ENCODE measurements at places on chromosomes 6 and 20.
A peak's percentile ranks its signal among the peaks of the same experiment; 100 is the strongest.

DNA sequence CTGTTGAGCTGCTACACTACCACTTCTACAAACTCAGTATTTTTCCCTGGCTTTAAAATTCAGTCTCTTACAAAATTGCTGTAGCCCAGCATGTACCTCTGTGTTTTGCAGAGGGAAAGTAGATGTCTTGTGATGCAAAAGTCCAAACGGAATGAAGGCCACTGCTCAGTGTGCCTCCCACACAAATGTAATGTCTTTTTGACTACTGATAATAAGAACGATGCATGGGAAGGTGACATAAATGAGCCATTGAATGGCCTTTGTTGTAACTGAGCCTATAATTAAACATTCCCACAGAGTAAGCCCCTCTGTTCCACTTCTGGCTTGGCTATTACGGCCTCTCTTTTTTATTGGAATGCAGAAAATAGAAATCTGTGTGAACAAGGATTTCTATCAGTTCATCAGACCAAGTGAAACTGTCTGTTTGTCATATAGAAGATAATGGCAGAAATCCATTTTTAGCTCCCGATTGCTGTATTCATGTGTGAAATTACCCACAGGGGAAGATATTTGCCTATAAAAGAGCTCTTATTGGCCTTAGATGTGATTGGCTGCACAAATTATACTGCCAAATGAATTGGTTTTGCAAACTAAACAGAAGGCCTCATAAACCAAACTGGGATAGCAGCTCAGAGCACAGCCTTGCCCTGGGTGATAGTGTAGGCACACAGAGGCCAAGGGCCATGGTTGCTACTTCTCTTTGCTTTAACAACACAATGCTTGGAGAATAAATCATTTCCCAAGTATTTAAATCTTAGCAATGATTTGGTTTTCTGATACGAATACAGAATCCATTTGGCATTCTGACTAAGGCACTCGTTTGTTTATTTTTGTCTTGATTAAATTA is 241.5 kb upstream of the PLN start:
- no peak for DNase-seq

DNA sequence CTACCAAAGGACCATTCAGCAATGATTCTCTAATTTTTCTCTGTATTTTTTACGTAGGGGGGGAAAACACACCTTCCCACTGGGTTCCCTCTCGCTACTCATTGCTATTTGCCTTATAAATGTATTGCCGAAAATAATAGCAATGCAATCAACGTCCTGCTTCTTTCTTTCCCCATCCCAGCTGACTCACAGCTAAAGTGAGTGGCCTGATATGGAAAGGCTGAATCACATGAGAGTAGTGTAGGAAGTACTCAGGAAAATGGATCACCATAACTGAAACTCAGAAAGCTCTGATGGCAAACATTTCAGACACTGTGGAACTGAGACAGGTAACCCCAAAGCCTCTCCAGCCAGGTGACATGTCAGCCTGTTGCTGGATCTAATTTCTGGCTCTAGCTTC is 49.3 kb upstream of the SRPK1 start:
- no peak for DNase-seq

DNA sequence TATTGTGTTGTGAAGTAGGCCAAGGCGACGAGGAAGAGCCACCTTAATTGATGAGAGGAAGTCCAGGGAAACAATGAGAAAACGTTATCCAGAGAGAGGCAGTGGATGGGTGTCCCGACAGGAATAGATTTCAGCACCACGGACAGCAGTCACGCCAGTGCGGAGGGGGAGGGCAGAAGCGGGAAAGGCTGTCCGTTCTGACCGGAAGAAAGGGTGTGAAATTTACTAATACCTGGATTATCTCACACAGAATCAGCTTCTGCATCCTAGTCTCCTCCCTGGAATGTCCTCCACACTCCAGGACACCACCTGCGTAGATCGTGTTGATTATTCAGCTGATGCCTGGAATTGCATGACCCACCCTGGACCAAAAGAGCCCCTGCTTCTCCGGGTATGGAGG is 7.4 kb upstream of the BPIFA3 start:
- DNase-seq = peak; percentile 85

DNA sequence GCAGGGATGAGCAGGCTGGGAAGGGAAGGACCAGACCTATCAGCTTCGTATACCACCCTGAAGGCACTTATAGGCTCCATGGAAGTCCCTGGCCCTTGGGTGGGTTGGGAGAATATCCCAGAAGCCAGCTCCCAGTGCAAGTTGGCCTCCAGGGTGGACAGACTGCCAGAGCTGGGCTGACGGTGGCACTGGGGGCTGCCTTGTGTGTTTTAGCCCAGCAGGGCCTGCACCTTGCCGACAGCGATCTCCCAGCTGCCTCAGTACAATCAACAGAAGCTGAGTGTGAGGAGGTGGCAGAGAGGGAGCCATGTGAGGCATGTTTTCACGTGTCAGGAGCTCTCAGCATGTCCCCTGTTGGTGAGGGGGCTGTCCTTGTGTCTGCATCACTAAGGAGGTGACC is 159.5 kb downstream of the VEGFA start:
- no peak for DNase-seq

GRCh38 chr20:8132484-8133309 is 631 bp downstream of the PLCB1 start:
- peak; percentile 18 for DNase-seq

- DNase-seq = no peak
Measured at GRCh38 chr6:30319146-30319835, 7.4 kb upstream of the TRIM39 start.

DNA sequence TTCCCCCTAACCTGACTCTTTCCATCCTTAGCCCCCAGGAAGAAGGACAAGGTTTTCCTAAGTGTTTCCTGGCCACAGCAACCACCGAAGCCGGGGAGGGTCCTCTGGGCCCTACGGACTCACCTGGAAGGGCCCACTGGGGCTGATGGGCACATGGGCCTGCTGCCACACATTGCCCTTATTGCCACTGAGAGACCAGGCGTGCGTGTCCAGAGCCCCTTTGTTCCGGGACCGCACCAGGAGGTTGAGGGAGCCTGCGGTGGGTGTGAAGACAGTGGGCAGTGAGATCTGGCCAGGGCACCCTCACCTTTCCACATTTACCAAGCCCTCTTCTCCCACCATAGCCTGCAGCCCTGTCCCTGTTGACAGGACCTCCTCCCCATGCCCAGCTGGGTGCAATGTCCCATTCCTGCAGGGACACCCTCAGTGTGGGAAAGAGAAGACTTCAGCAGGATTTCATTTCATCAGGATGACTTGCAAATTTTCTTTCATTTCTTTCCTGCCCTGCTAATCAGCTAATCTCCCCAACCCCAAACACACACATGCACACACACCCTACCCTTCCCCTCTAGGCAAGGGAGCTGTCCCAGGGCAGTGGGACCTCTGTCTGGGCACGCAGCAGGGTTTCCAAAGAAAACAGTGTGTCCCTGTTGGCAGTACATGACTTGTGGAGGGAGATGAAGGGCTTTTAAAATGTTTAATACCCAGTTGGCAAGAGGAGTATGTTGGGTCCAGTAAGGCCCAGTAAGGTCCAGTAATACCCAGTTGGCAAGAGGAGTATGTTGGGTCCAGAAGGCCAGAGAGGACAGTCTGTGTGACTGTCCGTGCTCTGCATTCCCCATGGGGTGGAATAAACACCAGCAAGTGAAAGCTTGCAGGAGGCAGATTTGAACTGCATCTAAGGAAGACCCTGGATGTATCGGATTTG is 59.0 kb downstream of the MDGA1 start:
- no peak for DNase-seq

- no peak for DNase-seq
Measured at GRCh38 chr6:41700463-41701347, 34.7 kb downstream of the TFEB start.

DNA sequence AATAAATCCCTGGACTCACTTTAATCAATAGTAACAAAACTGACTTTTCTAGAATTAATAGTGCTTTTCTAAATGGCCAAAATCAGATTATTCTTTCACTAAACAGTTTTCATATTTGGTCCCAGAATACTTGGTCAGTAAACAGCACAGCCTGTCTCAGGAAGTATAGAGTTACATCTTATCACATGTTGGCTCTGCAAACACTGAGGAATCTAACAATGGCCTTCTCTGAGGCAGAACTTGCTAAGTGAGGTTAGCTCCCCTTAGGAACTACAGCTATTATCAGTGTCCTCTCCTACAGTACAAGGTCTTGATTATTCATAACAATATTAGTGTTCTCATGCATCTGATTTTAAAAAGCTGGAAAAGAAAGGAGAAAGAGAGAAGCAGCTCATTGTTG is 1622.8 kb downstream of the HACE1 start:
- DNase-seq = no peak

- DNase-seq = no peak
Measured at GRCh38 chr6:152954443-152954842, 28.4 kb downstream of the FBXO5 start.

GRCh38 chr6:56796196-56796532 is 153.5 kb upstream of the DST start:
- DNase-seq = no peak

GRCh38 chr6:79072640-79073181 is 5.3 kb downstream of the PHIP start:
- DNase-seq = no peak

DNA sequence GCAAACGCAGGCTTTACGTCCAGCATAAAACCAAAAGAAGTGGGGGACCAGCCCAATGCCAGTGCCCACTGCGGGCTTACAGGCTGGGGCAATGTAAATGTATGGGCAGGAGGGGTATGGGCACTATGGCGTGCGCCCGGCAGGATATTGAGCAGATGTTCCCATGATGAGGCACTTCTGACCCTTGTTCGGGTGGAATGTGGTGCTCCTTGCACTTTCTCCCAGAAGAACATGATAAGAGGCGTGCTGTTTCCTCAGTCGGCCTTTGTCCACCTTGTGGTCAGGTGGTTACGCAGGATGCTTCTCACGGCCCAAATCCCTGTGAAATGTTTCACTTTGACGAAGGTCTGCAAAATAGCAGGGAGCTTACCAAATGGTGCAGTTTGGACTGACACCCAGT is 4.8 kb upstream of the GPR31 start:
- DNase-seq = no peak

GRCh38 chr6:8065519-8065911 is 1.3 kb upstream of the BLOC1S5 start:
- DNase-seq = no peak

DNA sequence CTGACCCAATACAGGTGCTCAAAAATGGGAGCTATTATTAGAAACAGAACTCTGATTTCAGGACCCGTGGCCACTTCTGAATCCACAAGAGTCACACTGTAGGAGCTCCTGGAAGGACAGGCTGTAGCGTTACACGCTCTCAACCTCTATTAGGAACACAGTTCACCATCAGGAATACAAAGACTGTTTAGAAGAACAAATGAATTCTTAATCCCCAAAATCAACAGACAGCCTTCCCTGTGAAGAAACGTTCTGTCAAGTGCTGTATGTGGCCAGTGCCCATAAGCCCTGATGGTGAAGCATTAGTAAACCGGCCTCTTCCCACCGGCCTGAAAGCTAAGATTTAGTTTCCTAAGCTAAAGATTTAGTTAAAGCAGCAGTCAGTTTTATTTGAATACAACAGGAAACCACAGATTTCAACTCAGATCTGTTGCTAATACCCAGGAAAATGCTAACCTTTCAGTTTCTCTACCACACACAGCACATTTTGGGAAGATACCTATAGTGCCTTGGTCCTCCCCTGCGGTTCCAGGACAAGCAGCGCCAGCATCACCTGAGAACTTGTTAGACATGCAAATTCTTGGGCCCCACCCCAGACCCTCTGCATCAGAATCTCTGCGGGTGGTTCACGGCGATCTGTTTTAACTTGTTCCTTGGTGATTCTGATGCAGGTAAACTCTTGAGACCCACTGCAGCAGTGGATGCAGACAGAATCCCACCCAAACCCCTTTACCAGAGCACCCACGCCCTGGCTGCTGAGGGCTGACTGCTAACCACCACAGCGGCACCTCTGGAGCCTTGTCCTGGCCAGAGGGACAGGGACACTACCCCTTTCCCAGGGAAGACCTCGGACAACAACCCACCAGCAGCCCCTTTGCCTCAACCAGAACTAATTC is 33.4 kb downstream of the MTRES1 start:
- DNase-seq = no peak

Measured in mesothelial cell of epicardium (in vitro differentiated cells).